ENCODE measurements at places on chromosomes 11 and 22.

- peak; percentile 59 for DNase-seq
Measured at GRCh38 chr11:130581646-130582045, 133.2 kb downstream of the ADAMTS15 start.

DNA sequence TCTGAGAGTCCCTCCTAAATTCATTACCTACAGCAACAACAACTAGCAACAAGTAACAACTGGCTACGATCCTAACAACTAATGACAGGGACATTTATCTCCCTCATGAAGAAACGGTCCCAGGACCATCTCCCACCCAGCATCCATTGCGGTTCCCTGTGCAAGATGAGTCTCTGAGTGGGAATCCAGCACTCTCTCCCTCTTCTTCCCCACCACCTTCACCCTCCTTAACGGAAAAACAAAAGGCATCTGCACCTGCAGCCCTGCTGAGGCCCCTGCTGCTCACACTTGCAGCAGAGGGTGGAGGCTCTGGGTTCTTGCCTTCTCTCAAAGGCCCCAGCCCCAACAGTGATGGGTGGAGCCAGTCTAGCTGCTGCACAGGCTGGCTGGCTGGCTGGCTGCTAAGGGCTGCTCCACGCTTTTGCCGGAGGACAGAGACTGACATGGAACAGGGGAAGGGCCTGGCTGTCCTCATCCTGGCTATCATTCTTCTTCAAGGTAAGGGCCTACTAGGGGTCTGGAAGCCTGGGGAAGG lies at the start of gene CD3G:
TSS of gene CD3G (plus strand) at position 364 of the 535 bp plus-strand sequence. CDS start at position 444, 80 bp downstream.
- no peak for DNase-seq

DNA sequence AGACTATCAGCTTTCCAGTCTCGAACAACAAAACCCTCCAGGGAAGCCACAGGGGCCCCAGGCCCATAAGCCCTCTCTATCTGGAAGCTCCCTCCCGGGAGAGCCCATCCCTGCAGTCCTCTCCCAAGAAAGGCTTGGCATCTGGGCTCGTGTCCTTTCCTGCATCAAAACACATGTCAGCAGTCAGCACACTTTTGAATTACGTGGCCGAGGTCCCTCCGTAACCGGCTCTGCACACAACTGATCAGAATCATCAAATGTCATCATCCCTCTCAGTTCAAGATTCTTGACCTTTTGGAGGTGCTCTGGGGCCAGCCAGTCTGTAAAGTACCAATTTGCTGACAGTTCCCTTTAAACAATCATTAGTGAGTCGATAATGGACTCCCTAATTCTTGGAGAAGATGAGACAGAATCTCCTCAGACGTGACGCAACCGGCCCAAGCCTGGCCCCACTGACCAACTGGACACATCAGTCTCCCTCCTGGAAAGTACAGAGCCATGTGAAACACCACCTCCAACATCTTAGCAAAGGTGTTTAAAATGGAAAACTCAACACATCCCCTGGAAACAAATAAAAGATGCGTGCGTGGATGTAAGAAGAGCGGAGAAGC lies 33.6 kb downstream of the MAFF start:
- DNase-seq: no peak

DNA sequence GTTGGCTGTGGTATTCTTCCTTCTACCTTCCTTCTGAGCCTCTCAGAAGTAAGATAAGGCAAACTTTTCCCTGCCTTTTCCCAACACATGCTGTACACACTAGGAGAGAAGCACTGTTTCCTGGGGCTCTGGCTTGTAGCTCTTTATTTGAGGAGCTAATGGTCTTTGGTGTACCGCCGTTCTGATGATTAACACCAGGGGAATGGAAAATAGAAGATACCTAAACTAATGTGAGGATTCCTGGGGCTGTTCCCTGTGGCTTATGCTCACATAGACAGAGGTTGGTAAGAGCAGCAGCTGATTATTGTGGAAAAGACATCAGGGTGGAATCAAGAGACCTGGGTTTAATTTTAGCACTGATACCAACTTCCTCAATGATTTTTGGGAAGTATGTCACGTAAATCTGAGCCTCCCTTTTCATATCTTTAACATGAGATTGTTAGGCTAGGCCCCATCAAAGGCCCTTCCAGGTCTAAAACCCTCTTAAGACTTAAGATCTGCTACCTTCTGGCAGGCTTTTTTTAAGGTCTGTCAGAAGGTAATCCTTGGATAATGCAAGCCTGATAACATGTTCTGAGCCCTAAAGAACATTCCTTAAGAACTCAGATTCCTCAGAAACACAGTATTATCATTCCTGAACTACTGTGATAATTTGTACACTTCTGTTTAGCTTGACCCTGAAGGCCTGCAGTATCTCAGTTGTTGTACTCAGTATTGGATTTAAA lies 24.8 kb upstream of the RCE1 start:
- peak; percentile 60 for DNase-seq

DNA sequence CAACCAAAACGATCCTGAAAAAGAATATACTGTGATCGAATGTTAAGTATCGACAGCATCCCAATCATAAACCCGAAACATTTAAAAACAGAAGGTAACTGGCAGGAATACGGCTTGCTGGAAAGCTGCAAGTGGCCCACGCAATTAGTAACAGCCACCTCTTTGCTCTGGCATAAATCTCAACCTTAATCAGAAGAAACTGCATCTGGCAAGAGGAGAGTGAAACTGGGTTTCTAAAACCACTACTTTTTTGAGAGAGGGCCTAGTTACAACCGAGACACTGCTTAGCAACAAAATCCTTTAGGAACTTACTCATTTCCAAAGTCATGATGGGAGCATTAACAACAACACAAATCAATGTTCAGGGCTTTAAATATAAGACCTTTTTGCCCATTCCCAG lies 7.9 kb downstream of the NCAPD3 start:
- DNase-seq: no peak

- no peak for DNase-seq
Measured at GRCh38 chr11:65790104-65790901, 3.4 kb downstream of the OVOL1 start.

- no peak for DNase-seq
Measured at GRCh38 chr22:35739076-35739930, 21.6 kb downstream of the APOL5 start.

DNA sequence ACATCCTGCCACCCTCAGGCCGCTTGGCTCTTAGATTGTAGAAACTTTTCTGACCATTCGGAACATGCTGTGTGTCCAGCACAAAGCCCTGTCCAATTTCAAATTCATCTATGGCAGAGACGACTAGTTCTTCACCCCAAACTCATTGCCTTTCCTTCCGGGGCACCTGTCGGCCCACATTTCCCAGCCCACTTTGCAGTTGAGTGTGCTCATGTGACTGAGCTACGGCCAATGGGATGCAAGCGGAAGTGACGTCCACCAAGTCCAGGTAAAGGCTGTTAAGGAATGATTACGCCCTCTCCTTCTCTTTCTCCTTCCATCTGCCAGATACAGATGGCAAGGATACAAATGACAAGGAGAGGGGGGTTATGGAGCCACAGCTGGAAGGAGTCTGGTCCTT lies 32.5 kb downstream of the SYT13 start:
- no peak for DNase-seq

- DNase-seq: no peak
Measured at GRCh38 chr11:113710989-113711388, 4.9 kb upstream of the TMPRSS5 start.

GRCh38 chr11:66728693-66729385 lies at the start of gene SPTBN2:
Gene SPTBN2 (minus strand): TSS chr11:66729216. CDS start chr11:66721240, 7,976 bp downstream.
- peak; percentile 9 for DNase-seq

- DNase-seq: no peak
Measured at GRCh38 chr22:38815842-38816241, 21.9 kb upstream of the DNAL4 start.

DNA sequence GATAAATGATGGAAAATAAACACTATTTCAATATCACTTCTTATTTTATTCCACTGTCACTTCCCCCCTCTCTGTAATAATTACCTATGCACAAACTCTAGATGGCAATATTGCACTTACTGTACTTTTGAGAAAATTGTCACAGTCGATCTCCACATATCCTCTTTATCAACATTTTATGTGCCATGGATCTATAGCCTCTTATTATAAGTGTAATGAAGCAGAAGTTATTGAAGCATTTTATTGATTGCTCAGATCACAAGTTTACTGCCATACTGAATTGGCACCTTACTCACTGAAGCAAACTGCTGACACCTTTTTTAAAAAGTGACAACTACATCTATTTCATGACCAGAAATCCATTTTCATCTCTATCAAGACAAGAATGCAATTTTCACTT lies 133.4 kb downstream of the DCDC1 start:
- no peak for DNase-seq

GRCh38 chr11:115168229-115168671 lies 336.0 kb downstream of the CADM1 start:
- DNase-seq: peak; percentile 26

GRCh38 chr22:50285568-50286229 lies 15.5 kb upstream of the MAPK11 start:
- no peak for DNase-seq

DNA sequence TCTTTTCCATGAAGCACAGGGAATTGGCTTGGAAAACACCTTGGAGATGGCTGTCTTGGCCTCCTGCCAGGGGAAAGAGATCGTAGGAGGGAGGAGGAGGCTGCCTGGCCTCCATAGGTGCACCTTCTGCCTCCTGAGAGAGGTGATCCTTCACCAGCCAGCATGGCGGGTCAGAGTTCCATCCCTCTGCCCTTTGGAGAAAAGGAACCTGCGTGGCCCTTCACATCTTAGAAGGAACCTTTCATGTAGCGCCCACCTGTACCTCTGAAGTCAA lies 58.2 kb upstream of the DRD2 start:
- DNase-seq: no peak

GRCh38 chr11:532986-533585 lies 2.3 kb downstream of the HRAS start:
- DNase-seq: no peak

DNA sequence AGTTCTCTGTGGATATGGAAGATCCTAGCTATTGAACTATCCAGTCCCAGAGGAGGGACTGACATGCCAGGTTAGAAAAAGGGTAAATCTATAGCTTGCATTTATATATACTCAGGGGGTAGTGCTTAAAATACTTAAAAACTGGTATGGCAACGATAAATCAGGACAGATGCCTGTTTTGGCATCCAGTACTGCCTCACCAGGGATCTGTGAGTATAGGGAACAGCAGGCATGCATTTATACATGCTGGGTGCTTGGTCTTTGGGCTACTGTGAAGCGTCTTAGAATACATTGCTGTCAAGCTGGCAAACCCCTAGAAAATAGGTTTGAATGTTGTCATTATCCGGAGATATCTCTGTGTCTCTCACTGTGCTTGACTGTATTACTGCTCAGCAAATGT lies 94.2 kb upstream of the DRD2 start:
- no peak for DNase-seq

- no peak for DNase-seq
Measured at GRCh38 chr11:888310-889212, 22.0 kb downstream of the CHID1 start.

DNA sequence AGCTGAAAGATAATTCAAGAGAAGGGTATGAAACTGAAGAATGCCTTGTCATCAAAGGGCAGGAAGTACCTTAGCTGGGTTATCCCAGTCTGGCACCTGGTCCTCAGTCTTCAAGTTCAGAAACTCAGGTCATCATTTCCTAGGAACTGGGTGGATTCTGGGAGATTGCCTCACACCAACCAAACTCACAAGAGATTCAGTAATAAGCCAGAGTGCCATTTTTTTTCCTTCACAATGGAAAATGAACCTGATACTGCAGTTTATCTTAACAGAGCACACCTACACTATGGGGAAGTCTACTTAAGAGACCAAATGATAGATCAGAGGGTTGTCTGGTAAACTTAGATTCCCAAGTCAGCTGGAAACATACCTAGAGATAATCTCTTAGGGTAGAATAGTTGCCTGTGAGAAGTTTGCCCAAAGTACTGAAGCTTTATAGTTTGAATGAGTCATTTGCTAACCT lies 3.8 kb upstream of the BUD13 start:
- no peak for DNase-seq

DNA sequence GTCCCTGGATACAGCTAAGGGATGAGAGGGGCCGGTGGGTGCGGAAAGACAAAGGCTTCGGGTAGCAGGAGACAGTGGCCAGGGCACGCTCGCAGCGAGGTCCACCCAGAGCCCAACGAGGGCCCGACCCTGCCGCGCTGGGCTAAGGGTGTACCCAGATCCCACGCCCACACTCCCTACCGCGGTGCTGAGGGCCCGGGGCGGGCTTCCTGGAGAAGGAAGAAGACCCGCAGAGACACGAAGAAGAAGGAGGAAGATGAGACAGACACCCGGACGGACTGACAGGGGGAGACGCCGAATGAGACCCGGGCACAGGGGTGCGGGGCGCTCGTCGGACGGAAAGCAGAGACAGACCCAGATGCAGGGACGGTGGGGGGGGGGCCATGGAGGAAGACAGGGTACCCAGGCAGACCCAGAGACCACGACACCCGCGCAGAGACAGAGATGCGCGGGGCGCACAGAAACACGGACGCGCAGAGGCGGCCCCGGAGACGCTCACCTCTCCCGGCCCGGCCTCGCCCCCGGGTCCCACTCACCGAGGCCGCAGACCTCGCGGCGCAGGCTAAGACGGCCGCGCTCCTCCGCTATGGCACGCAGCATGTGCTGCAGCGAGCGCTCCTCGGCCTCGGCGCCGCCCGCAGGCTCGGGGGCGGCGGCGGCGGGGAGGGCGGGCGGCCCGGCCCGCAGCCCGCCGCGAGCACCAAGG lies 437 bp downstream of the KIAA0930 start:
- no peak for DNase-seq

DNA sequence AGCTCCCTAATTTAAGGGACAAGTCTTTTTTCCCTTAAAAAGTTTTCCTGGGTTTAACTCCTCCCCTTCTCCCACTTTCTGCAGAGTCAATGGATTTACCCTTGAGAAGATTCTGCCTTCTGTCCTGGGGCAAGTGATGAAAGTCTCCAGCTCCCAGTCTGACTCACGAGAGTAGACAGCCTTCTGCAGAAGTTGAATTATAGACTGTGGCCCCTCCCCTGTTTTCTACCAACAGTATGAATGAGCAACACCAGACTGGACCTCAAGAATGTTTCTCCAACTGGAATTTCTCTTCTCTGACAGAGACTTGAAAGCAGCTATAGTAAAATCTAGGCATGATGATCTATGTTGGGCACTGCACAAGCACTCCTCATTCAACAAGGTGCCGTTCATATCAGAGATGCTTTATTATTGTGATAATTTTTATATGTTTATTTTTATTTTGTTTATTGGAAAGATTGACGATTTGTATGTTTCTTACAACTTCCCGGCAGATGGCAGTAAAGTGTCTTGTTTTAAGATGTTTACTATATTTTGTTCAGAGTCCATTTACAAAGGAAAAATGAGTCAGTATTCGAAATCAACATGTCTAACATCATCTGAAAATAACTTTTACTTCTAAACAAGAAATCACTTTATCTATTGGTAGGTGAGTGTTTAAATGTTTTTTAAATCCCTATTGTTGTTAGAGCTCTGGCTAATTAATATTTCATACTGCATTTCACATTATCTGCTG lies 56.6 kb downstream of the LMO2 start:
- peak; percentile 74 for DNase-seq

GRCh38 chr11:112942966-112943643 lies 18.1 kb upstream of the NCAM1 start:
- DNase-seq: no peak

Measured in astrocyte (in vitro differentiated cells and primary cell).